GM23248 (cell line): ENCODE measurements at places on chromosomes 12 and 14. TPM values are rescaled to one million over a fixed set of nuclear protein-coding genes. Genes with fewer than 3 reads are reported as not detected.
A peak's percentile ranks its signal among the peaks of the same experiment; 100 is the strongest.

SLC4A8 gene
- polyA plus RNA-seq = 3.1 and 4.6 TPM in 2 replicates

DNA sequence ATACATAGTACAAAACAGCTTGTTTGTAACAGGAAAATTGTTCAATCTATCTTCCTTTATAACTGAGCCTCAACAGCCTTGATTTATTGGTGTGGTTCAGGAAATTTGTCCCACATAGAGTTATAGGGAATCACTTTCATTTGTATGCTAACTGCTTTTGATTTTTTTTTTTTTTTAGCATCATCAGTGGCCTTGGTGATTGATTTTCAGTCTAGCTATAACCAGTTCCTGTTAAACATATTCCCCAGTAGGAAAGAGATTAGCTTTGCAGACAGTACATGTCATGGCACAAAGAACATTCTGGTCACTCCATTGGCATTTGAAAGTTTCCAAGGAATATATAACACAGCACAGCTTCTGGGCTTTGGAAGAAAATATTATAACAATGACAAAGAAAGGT, 337.3 kb upstream of the TMPO start:
- H3K4me1 ChIP-seq = no peaks in the 10 kb centered on the region
- H3K4me3 ChIP-seq = no peak overlapping the region
- no peaks in the 10 kb centered on the region for H3K27me3 ChIP-seq
- H3K27ac ChIP-seq = no peak overlapping the region

- peak; percentile 58 for DNase-seq
- no peak overlapping the region for H3K4me3 ChIP-seq
- no peaks in the 10 kb centered on the region for H3K36me3 ChIP-seq
- no peaks in the 10 kb centered on the region for H3K4me1 ChIP-seq
These were observed 6.2 kb upstream of the PLEKHH1 start for GRCh38 chr14:67526676-67527459.

GRCh38 chr12:123421314-123421713, 15.2 kb downstream of the RILPL2 start:
- H3K27ac ChIP-seq = no peak overlapping the region
- H3K36me3 ChIP-seq = no peaks in the 10 kb centered on the region; the same call in 1 of the 2 replicates
- no peaks in the 10 kb centered on the region for H3K4me1 ChIP-seq

- H3K27me3 ChIP-seq = no peaks in the 10 kb centered on the region
- H3K27ac ChIP-seq = no peak overlapping the region
- no peaks in the 10 kb centered on the region for H3K36me3 ChIP-seq
These were observed 102.4 kb downstream of the TMTC1 start for GRCh38 chr12:29681370-29681769.

CDKN3 gene
- 39.3 and 41.8 TPM in 2 replicates for polyA plus RNA-seq

DNA sequence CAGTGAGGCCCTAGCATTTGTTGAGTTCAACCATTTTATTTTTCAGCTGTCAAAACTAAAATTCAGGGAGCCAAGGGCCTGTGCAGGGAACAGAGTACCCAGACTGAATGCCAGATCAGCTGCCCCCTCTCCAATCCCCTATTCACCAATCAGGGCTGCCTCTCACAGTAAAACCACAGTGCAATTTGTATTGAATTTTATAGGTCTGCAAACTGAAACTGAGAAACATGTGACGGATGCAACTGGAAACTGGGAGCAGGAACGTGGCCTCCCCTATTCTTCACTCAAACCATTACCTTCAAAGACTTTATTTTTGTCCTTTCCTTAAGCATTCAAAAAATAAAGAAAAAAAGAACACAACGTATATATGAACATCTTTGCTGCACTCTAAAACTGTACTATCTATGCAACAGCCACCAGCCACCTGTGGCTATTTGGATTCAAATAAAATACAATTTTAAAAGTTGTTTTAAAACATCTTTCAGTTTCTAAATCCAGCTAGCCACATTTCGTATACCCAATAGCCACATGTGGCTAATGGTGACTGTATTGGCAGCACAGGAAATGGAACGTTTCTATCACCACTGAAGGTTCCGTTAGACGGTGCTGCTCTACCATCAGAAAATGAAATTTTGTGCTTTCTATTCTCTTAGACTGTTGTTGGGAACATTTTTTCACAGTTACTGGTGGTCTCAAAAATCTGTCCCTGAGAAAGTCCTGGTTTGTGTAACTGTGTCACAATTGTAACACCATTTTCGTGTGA, 371.3 kb upstream of the FAR2 start:
- no peaks in the 10 kb centered on the region for H3K27me3 ChIP-seq
- H3K36me3 ChIP-seq = no peaks in the 10 kb centered on the region
- no peak for DNase-seq
- H3K27ac ChIP-seq = no peak overlapping the region
- no peak overlapping the region for H3K4me3 ChIP-seq
- no peaks in the 10 kb centered on the region; the same call in 1 of the 2 replicates for H3K4me1 ChIP-seq

- H3K27me3 ChIP-seq = peaks cover 9% of the 10 kb centered on the region; the same call in 1 of the 2 replicates
- no peaks in the 10 kb centered on the region for H3K36me3 ChIP-seq
- H3K4me1 ChIP-seq = no peaks in the 10 kb centered on the region
- no peak overlapping the region for H3K4me3 ChIP-seq
- H3K27ac ChIP-seq = no peak overlapping the region
- no peak for DNase-seq
These were observed 6.8 kb upstream of the TESPA1 start for GRCh38 chr12:54991161-54991990.

DNA sequence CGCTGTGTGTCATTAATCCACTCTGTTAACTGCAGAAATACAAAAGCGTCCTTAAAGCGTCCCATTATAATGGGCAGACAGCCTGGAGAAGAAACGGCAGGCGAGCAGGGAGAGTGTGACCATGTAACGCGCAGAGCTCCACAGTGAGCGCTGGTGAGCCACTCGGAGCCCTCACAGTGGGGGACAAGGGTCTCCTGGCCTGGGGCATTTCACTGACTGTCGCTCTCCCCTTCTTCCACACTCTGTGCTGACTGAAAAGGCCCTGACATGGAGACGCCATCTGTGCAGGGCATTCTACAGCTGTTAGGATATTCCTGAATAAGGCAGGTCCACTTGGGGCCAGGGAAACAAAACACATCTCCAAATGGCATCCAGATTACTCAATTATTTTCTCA, 24.2 kb downstream of the CCDC92 start:
- H3K4me3 ChIP-seq = no peak overlapping the region
- H3K27me3 ChIP-seq = no peaks in the 10 kb centered on the region
- H3K36me3 ChIP-seq = no peaks in the 10 kb centered on the region
- no peaks in the 10 kb centered on the region for H3K4me1 ChIP-seq

- no peak overlapping the region for H3K27ac ChIP-seq
- no peaks in the 10 kb centered on the region for H3K27me3 ChIP-seq
- peak; percentile 52 for DNase-seq
These were observed 108.9 kb upstream of the FGD4 start for GRCh38 chr12:32290411-32290810.

HOXC12 gene
- not detected in 2 replicates for polyA plus RNA-seq

GRCh38 chr14:59483363-59483762, 845 bp downstream of the L3HYPDH start:
- no peaks in the 10 kb centered on the region for H3K27me3 ChIP-seq
- peak; percentile 77 for DNase-seq
- H3K4me1 ChIP-seq = peaks cover 41% of the 10 kb centered on the region
- peaks cover 13% of the 10 kb centered on the region for H3K36me3 ChIP-seq

GRCh38 chr12:132100306-132101065, 43.6 kb downstream of the DDX51 start:
- H3K4me1 ChIP-seq = no peaks in the 10 kb centered on the region
- peaks cover 12% of the 10 kb centered on the region; the same call in 1 of the 2 replicates for H3K36me3 ChIP-seq
- no peak for DNase-seq
- H3K27me3 ChIP-seq = no peaks in the 10 kb centered on the region
- no peak overlapping the region for H3K27ac ChIP-seq
- no peak overlapping the region for H3K4me3 ChIP-seq

DNA sequence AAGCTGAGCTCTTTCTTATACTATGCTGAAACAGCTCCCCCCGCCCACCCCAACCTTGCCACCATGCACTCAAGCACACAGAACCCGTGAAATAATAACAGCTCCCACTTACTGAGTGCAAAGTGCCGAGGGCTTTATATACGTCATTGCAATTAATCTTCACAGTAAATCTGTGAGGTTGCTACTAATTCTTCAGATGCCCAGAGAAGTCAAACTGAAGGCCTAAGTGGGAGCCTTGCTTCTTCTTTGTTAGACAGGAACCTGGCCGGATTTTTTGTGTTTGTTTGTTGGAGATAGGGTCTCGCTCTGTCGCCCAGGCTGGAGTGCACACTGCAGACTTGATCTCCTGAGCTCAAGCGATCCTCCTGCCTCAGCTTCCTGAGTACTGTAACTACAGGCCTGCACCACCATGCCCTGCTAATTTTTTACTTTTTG, 34.0 kb downstream of the VCPKMT start:
- no peak overlapping the region for H3K27ac ChIP-seq
- H3K4me1 ChIP-seq = peaks cover 14% of the 10 kb centered on the region
- H3K36me3 ChIP-seq = no peaks in the 10 kb centered on the region
- H3K4me3 ChIP-seq = no peak overlapping the region
- H3K27me3 ChIP-seq = no peaks in the 10 kb centered on the region

DNA sequence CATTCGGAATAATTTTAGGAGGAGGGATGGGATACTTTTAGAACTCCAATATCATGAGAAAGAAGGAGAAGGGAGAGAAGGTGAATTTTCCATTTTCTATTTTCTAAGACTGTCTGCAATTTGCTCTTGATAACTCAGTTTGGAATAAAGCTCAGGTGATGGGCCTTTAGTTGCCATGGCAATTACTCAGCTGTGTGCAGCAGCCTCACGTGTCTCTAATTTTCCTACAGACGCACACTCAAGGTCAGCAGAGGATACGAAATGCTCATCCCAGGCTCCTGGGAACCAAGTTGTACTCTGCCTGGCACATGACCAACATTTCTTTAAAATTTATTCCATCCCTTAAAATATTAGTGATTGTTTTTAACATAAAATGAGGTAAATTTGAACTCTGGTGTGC, 76.7 kb downstream of the TTC8 start:
- no peaks in the 10 kb centered on the region for H3K4me1 ChIP-seq
- H3K27ac ChIP-seq = no peak overlapping the region
- DNase-seq = no peak

GRCh38 chr12:57240926-57241401, 10.0 kb downstream of the STAC3 start:
- H3K4me3 ChIP-seq = peak overlapping the region; percentile 96
- peaks cover 23% of the 10 kb centered on the region for H3K4me1 ChIP-seq
- no peaks in the 10 kb centered on the region for H3K36me3 ChIP-seq
- no peak overlapping the region for H3K27ac ChIP-seq

CLEC6A gene
- polyA plus RNA-seq = not detected in 2 replicates

- no peak overlapping the region for H3K4me3 ChIP-seq
- peaks cover 10% of the 10 kb centered on the region for H3K4me1 ChIP-seq
- DNase-seq = peak; percentile 88
- H3K36me3 ChIP-seq = no peaks in the 10 kb centered on the region
These were observed 13.7 kb upstream of the TMEM106C start for GRCh38 chr12:47949441-47950341.

PGF gene
- 1.1 and 2.1 TPM in 2 replicates for polyA plus RNA-seq

AICDA gene
- not detected in 2 replicates for polyA plus RNA-seq

TCP11L2 gene
- 17.7 and 18.9 TPM in 2 replicates for polyA plus RNA-seq

DNA sequence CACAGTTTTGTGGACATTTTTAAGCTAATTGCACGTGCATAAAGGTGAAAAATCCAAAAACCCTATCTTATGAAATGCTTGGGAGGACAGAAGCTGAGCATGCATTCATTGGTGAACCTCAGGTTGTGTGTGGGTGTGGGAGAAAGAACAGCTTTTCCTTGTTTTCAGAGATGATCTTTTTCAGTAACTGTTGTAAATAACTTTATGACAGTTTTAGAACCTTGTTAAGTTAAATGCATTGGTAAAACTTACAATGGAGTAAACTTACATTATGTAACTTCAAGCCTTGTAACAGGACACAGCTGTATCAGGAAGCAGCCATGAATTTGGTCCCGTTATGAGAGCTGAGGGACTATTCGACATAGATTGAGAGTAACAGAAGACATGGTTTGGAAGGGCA, 587.4 kb downstream of the GALC start:
- no peaks in the 10 kb centered on the region for H3K4me1 ChIP-seq
- H3K36me3 ChIP-seq = no peaks in the 10 kb centered on the region
- no peaks in the 10 kb centered on the region for H3K27me3 ChIP-seq
- no peak overlapping the region for H3K27ac ChIP-seq
- H3K4me3 ChIP-seq = no peak overlapping the region

- DNase-seq = peak; percentile 44
- H3K27me3 ChIP-seq = 0 out of 2 replicates have a peak, but pooled peaks cover 15% of the 10 kb centered on the region
- no peaks in the 10 kb centered on the region for H3K4me1 ChIP-seq
- H3K27ac ChIP-seq = no peak overlapping the region
These were observed 148.0 kb upstream of the PDE3A start for GRCh38 chr12:20220339-20220738.
